ENCODE measurements at places on chromosomes 11 and 22.
A peak's percentile ranks its signal among the peaks of the same experiment; 100 is the strongest.

DNA sequence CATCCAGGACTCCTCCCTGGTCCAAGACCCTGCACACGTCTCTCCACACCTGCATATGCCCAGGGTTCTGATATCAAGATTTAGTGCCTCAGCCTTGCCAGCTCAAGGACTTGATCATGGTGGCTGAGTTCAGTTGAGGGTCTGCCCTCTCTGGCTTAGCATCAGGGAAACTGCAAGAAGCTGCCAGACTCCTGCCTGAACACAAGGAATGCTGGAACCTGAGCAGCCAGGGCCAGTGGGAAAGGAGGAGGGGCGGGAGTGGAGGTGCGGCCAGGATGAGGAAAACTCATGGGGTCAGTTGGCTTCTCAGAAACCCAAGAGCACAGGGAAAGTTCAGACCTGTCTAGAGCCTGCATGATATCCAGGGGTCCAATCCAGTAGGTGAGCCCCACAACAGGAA is 546.1 kb downstream of the BUD13 start:
- no peak for DNase-seq

DNA sequence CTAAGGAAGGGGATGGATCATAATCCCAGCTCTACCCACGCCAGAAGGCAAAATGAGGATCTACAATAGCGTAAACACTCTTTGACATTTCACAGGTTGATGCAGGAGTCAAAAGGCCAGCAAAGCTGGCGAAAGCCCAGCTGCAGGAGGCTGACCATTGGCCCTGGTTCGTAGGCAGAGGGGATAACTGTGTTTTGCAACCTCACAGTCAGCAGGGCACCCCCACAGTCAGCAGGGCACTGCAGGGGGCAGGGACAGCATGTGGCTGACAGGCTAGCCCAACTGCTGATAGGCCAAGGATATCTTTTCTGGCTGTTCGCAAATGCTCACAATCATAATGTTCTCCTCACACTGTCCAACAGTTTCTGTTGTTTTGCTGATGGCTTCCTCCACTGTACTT is 372.7 kb downstream of the BUD13 start:
- no peak for DNase-seq

GRCh38 chr22:41028841-41029240 is 63.6 kb upstream of the EP300 start:
- no peak for DNase-seq

DNA sequence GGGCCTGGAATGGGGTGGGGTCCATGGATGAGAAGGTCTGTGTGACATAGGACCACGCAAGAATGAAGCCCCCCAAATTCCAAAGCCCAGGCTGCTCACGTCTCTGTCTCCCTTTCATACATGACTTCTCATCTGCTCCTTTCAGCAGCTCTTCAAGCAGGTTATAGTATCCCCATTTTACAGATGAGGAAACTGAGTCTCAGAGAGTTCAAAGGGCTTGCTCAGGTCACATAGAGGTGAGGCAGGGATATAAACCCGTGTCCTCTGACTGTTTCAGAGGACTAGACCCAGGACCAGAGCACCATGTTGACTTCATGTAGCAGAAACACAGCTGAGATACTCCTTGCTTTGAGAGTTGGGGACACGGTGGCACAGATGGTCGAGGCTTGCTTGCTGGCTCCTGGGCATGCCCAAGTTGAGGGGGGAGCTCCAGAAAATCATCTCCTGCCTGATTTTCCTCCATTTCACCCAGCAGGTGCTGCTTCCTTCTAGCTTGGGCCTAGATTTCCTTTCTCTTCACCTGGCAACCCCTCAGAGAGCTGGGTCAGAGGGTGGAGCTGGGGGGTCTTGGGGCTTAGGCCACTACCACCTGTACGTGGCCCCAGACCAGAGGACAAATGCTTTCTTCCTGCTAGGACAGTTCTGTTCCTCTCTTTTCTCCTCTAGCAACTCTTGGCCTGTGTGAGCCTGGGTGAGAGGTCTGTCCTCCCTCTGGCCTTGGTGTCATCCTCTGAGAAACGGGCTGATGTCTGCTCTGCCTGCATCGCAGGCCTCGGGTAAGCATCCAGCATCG is 24.1 kb upstream of the THY1 start:
- no peak for DNase-seq

- no peak for DNase-seq
Observed at GRCh38 chr22:45340323-45340722, 30.6 kb downstream of the FAM118A start.

DNA sequence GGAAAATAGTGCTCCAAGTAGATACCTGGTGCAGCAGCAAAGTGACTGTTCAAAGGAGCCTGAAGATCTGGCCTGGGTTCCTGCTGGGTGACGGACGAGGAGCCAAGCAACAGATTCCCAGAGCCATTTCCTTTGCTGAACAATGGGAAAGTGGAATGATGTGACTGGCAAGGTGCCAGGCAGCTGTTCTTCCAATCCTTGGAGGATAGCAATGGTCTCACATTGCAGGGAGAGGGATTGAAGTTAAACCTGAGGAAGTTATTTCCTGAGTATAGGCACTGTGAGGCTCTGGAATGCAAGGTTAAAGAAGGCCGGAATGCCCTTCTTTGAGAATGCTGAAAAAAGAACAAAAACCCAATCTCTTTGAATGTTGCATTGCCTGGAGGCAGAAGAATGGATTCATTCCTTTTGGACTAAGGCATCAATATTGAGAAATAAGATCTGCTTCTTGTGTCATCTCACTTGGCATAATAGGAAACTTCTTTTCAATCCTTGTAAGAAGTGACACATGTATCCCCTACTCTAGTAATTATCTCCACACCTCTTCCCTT is 223.8 kb downstream of the BLID start:
- DNase-seq, result no peak

GRCh38 chr11:81340225-81340624 is 1393.4 kb downstream of the FAM181B start:
- no peak for DNase-seq

DNA sequence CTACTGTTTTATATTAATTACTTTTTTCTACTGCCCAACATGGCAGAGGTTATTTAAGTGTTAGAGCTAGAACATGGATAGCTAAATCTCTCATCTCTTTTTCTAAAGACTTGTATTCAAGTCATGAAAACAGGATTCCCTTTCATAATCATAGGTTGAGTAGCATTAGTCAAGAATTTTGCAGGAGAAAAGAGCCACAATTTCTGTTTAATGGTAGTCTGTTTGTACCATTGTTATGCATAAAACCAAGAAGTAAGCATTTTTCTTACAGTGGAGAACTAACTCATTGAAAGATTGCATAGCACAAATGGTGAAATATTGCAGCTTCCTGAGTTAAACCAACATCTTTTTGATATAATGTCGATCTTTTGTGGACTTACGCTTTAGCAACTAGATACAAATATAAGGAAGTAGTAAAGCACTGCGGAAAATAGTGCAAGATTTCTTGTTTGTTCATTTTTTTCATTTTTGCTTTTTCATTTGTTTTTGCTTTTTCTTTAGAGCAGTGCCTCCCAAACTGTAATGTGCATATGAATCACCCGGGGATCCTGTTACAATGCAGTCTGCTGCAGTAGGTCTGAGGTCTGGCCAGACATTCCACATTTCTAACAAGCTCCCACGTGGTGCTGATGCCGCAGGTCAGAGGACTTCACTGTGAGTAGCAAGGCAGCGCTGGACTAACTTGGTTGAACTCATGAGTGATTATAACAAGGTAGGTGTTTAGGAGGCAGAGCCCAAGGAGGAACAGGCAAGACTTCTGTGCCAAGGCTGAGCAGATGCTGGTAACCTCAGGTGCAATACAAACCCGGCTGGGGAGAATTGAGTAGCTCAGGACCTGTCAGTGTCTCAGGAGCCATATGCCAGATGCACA is 4.6 kb downstream of the ETS1 start:
- DNase-seq, result no peak

DNA sequence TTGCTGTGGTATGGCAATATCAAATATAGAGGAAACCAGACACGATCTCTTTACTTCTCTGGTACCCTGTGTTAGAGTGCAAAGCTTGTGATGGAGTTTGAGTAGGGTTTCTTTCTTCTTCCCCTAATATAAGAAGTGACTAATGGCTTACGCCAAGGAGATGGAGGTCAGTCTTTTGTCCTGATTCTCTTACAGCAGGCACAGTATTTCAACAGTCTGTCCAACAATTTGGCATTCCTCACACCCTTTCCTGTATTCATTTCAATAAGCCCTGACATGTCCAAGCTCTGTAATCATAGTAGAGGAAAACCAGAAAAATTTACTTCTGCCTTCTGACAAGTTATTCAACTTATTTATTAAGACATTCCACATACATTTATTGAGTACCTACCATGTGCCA is 546.2 kb downstream of the TMEM135 start:
- no peak for DNase-seq

- peak; percentile 31 for DNase-seq
Observed at GRCh38 chr22:35409783-35410662, 10.1 kb downstream of the MCM5 start.

- no peak for DNase-seq
Observed at GRCh38 chr22:24030186-24030702, 19.1 kb downstream of the CABIN1 start.

- DNase-seq, result no peak
Observed at GRCh38 chr11:38791346-38791961, 2193.4 kb upstream of the RAG2 start.

DNA sequence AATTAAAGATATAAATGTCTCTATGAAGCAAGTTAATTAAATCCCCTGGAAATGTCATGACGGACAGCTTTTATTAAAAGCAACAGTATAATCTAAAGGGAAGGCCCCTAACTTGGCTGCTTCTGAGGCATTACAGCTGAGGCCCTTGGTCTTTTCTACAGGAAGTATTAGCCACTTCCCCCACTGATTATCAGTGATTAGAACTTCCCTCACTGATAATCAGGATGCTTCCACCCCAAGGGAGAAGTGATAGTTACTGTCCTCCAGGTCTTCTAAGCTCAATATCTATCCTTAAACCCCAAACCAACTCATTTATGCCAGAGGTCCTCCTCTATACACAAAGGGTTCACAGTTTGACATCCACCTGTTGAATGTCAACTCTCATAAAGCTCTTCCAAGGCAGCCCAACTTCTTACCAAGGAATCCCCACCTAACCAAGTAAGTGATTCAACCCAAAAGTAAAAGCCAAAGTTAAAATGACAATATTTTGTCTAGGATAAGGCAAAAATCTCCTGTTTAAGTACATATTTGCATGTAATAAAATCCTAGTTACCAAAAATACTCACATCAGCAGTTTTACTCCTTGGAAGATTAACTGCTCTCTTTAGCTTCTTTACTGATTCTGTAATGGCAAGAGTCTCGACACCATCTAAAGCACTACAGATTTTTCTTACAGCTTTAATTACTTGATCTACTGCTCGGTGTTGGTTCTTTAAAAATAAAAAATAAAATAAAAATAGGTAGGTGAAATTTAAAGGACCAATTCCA is 58.6 kb upstream of the RPS13 start:
- DNase-seq, result no peak

DNA sequence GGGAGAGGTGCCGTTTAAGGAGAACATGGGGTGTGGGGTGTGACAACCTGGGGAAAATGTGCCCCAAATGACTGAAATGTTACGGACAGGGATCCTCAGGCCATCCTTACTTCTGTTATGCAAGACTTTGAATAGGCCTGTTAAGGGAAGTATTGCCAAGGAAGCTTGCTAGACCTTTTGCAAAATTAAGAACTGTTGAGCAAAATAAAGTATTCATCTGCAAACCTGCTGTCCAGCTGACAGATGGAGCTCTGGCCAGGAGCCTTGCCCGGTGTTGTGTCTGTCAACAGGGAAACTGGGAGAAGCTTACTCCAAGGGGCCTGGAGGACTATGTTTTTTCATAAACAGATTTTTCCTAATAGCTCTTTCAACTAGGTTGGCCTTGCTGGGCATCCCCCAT is 48.0 kb downstream of the FAT3 start:
- no peak for DNase-seq

DNA sequence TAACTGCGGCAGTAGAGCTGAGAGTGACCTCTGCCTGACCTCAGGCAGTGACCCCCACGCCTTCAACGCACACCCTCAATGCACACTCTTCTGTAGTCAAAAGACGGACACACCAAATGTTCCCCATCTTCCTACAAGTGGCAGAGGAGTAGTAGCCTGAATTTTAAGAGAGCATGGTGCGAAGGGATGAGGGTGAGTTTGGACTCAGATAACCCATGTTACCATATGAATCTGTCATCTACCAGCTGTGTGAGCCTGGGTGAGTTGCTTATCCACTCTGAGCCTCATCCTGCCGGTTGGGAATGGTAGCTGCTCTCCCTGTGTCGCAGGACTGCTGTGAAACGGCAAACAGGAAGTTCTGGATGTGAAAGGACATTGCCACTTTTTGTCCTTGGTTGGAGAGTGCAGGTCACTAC is 20.6 kb upstream of the ROBO3 start:
- DNase-seq, result no peak

DNA sequence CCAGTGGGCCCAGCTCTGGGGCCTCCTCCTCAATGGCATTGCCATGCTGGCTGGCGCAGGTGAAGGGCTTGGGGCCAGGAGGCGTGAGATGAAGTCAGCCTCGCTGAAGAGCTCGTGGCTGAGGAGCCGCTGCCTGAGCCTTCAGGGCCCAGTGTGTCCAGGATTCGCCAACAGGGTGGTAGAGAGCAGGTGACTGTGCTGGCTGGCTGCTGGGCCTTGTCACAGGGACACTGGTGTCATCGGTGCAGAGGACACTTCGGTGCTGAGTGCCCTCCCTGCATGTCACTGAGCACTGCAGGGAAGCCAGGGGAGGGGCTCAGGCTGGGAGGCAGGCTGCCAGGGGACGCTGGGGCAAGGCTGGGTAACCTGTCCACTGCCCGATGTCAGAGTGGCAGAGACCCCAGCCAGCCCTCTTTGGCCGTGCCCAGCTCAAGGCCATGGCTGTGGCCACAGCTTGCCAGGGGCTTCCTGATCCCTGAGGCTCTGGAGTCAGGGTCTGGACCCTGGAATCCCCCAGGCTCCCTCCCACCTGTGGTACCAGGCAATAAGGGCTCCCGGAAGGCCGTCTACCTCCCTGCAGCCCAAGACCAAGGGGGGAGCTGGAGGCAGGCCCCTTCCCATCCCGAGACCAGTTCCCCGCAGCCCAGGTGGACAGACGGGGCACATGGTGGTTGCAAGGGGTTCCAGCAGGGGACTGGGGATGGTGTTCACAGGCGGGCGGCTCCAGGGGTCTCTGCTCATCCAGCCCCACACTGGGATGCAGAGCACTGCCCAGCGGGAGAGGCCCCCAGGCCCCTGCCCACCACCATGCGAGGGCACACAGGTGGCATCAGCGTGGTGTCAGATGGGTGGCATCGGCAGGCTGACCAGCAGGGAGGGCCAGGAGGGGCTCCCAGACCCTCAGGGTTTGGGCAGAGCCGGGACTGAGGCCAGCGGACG is 63.9 kb downstream of the ARFGAP3 start:
- no peak for DNase-seq

- DNase-seq, result no peak
Observed at GRCh38 chr11:93849751-93850593, 446 bp downstream of the VSTM5 start.

- DNase-seq, result no peak
Observed at GRCh38 chr22:18970176-18970947, 34.3 kb upstream of the PRODH start.

- DNase-seq, result peak; percentile 56
Observed at GRCh38 chr22:49826603-49827270, 936 bp downstream of the BRD1 start.

- no peak for DNase-seq
Observed at GRCh38 chr11:120385110-120385509, 48.9 kb downstream of the ARHGEF12 start.

- no peak for DNase-seq
Observed at GRCh38 chr22:25399649-25400151, 164.8 kb upstream of the GRK3 start.

Measured in CD4-positive, alpha-beta T cell treated with Interleukin-4 for 1 hour (primary cell).